ENCODE measurements at places on chromosomes 5 and 9. TPM values are rescaled to one million over a fixed set of nuclear protein-coding genes. Genes with fewer than 3 reads are reported as not detected.

DNA sequence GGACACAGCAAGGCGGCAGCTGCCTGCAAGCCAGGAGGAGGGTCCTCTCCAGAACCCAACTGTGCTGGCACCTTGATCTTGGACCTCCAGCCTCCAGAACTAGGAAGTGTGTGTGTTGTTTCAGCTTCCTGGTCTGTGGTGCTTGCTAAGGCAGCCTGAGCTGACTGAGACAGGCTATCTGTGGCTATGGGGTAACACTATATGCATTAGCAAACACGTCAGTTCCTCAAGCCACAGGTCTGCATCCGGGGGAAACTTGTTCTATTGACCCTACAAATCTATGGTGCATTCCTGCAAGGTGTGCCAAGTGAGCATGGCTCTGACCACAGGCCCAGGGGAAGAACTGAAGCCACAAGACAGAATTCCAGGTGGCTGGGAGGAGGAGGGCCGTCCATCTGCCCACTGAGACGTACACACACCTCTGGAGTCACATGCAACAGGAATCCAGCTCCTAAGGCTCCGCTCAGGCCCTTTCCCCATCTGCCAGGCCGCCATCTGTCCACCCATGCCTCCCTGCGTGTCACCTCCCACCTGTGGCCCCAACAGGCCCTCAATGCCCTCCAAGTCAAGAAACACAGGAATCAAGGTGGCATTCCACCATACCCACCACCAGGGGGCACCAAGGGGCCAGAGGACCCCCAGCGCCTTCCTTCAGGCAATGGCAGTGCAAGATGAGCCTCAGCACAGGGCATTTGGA, 174.9 kb downstream of the ROR2 start:
- DNase-seq = peak; percentile 17

DNA sequence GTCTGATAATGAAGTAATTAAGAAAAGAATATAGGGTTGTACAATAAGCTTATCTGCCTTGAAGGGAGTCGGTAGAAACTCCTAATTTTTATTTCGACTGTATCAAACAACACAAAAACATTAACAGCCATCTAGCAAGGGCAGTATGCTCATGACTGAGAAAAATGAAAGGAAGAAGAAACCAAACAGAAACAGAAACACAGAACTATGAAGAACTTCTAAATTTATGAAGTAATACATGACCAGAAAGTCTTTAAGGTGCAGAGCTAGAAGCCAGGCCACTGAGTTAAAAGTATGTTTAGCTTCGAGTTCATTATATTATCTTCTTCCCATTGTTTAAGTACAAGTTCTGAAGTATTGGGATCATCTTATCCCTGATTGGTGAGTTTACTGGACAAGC, 367.3 kb upstream of the C9orf72 start:
- no peak for DNase-seq

Gene CCNO
- not detected for total RNA-seq

Gene TAF11L5
- not detected for total RNA-seq

- DNase-seq = no peak
Measured at GRCh38 chr9:79980432-79980831, 408.7 kb downstream of the TLE4 start.

Gene C5orf52
- total RNA-seq = not detected

Gene PCDHA1
- total RNA-seq = 8.6 TPM

Gene CACNA1B
- total RNA-seq = 31.4 TPM

GRCh38 chr9:126844085-126844484, 16.4 kb upstream of the ZBTB34 start:
- peak; percentile 46 for DNase-seq

DNA sequence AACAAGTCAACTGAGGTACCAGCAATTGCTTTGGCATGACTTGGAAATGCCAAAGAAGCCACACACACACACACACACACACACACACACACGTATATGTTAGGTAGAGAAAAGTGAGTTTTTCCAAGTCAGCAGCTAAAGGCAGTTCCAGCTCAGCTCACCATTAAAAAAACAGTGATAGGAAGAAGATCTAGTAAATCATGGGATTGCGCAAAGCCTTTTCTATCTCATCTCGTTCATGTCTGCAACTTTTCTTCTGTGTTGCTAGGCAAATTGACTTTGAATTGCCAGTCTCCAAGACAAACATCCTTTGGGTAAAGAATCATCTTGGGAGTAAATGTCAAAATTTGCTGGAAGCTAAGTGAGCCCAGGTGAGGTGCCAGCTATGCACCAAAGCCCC, 500.1 kb downstream of the ENC1 start:
- DNase-seq = no peak

Gene PCDHGA5
- 5.7 TPM for total RNA-seq

Gene OTP
- not detected for total RNA-seq

DNA sequence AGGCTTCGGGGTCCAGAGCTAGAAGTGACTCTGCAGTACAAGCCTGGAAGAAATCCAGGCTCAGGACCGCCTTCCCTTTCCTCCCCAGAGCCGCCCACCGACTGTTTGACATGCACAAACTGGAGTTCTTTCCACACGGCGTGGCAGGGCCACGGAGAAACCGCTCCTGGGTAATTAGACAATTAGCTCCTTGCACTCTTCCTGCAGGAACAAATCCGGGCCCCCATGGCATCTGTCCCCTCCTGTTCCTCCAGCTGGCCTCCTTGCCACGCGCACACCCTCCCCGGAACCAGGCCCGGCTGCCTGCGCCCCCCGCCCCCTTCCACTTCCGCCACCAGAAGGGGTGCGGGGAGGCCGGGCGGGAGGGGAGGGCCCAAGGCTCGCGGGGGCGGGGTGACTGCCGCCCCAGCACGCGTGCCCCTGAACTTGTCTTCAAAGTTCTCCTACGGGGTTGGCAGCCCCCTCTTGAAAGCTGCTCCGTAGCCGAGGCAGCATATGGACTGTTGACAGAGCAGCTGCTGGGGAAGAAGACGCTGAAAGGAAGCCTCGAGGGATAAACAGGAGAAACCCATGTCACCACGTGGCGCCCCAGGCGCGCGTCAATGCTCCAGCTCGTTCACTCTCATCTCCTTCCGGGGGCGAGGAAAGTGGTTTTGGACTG, 74.3 kb downstream of the SEC61B start:
- no peak for DNase-seq

GRCh38 chr5:159203351-159203750, 6.0 kb downstream of the RNF145 start:
- DNase-seq = no peak

DNA sequence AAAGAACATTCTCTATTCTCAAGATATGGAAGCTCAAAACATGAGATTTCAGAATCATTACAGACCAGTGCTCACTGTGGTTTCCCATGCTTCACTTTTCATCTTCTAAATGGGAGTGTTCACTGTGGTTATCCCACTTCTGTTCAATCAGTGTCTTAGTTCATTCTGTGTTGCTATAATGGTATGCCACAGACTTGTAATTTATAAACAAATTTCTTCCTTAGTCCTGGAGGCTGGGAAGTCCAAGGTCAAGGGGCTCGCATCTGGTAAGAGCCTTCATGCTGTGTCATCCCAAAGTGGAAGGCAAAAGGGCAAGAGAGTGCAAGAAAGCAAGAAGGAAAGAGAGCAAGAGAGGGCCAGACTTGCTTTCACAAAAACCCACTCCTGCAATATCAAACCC, 146.3 kb downstream of the TTC39B start:
- DNase-seq = no peak

GRCh38 chr9:72997387-72997995, 44.6 kb upstream of the ALDH1A1 start:
- DNase-seq = no peak

Gene PCDHA11
- total RNA-seq = 29.3 TPM

DNA sequence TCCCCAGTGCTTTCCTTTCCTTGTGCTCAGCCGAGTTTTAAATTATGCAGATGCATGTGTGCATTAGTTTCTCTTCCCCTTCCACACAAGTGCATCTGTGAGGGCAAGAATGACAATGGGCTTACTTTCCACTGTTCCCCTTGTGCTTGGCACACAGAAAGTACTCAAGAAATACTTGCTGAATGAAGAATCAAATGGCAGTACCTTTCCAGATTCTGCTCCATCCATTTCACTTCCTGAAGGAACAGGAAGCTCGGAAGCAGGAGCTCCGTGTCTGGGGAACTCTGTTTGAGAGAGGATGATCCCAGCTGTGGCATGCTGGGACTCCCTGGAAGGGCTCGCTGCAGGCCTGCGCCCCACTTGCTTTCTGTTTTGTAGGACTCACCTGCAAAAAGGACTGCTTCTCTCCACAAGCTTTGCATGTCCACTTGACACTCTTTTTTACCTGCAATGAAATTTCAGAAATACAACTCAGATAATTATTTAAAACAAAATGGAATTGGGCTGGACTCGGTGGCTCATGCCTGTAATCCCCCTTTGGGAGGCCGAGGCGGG, 5.5 kb downstream of the MRNIP start:
- no peak for DNase-seq

- DNase-seq = no peak
Measured at GRCh38 chr9:88065619-88066018, 72.7 kb downstream of the SPATA31C2 start.

DNA sequence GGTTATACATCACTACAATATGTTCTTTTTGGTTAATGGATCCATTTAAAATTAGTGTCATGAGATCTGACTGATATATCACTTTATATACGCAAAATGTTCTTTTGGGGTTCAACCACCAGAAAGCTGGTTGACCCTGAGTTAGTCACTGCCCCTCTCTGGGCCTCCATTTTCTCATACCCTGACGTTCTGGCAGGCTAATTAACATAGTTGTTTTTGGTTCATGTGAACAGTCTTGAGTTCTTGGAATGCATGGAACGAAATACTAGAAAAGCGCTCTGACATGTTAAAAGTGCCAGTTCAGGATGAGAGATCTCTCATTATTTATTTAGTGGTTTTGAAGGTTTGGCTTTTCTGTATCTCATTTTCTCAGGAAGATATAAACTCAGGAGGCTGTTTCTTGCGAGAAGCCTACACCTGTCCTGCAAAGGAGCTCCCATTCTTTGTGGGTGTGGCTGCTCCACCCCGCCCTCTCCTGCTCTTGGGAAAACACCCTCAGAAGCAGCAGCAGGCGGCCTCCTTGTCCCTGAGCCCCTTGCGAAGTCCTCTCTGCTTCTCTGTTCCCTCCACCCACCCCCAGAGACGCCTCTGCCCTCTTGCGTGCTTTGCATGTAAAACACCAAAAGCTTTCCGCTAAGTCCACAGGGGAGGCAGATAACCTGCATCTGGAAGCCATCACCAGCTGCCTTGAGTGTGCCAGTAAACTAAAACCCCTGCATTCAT, 302.4 kb upstream of the PANK3 start:
- no peak for DNase-seq

GRCh38 chr5:1568201-1568979, 44.6 kb upstream of the LPCAT1 start:
- no peak for DNase-seq

DNA sequence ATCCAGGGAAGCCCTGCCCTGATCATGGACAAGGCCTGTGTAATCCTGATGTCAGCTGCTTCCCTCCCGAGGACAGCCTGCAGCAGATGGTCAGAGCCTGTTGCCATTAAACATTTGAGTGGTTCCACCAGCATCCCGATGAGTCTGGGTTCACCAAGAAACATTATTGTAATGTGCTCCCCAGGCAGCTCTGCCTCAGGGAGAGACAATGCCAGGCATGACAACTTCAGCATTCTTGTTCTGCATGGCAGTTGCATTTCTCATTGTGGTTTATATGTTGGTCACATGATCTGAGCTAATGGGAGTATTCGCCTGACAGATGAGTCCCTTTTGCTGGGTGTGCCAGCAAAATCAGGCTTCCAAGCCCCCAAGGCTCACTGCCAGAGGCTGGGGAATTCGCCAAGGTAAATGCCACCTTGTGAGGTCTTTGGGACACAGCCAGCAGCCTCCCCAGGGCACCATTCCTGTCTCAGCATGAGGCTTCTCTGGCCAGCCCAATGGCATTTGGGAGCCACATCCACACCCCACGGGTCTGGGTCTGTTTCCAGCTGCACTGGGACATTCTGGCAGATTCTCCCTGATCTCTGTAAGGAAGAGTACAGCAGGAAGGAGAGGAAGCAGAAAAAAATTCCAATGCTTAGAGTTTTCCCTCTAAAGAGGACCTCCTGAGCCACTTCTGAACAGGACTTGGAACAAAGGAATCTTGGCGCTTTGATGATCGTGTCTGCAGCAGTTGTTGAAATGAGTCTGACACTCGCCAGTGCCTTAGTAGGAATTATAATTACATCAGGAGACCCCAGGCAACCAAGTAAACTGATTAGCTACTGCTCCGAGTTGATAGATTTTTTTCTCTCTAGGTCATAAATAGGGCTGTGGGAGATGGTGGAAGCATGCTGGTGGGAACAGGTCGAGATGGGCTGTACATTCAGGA, 18.7 kb downstream of the KCNIP1 start:
- no peak for DNase-seq

DNA sequence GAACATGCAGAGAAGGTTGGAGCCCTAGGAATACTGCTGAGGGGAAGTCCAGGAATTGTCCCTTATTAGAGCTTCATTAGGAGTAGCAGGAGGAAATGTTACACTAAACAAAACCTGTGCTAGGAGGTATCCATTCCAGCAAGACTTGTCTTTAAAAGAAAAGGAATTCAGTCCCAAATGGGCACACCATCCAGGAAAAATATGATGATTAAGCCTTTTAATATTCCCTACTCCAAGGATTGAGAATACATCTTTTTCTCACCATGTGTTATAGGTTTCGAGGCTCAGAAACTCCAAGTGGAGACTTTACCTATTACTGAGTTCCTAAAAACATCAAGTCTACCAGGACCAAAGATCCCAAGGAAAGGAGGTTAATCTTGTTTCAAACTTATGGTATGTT, 179.3 kb downstream of the MCTP1 start:
- DNase-seq = no peak

Gene CCDC152
- 9.0 TPM for total RNA-seq

- no peak for DNase-seq
Measured at GRCh38 chr9:108125625-108126024, 636.1 kb upstream of the KLF4 start.

DNA sequence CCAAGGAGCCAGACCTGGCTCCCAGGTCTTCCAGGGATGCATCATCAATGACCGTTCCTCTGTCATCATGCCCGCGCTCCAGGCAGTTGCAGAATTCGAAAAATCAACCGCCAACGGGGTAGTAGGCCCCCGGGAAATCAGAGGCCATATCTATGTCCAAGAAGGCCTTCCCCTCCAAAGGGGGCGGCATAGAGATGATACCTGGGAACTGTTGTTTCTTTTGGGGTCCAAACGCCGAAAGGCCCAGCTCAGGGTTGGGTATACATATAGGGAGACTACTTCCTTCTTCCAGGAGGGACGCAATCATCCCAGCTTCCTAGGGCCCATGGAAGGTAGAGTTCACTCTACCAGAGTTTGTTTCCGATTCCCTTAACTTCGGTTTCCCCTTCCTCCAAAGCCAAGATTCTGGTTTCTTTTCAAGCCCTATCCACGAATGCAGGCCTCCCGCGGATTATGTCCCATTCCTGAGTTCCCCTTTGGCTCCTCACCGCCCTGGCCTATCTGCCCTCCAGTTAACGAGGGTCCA, 754 bp downstream of the DCAF12 start:
- no peak for DNase-seq

GRCh38 chr5:135486131-135487036, 34.2 kb upstream of the TIFAB start:
- no peak for DNase-seq

Gene ST8SIA4
- total RNA-seq = 76.2 TPM

DNA sequence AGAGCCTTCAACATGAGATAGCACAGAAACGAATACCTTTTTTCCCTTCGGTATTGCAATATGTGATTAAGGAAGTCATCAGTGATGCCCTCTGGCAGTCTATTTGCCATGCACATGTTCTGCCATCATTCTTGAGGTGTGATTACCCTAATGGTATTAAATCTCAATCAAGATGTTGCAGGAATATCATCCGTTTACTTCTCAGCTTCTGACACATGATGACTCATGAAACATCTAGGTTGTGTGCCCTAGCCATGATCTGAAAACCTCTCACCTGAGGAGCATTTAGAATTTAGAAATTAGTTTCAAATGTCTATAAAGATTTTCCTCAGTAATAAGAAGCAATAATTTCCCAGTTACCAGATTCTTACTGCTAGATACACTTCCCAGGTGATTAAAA, 209.1 kb downstream of the ADGRV1 start:
- no peak for DNase-seq

Gene PCDHGA4
- total RNA-seq = 5.7 TPM
